CD4-positive, alpha-beta T cell treated with Interleukin-6 for 4 hours (primary cell): ENCODE measurements at places on chromosomes 7 and 10.

- no peak for DNase-seq
These were observed 53.9 kb upstream of the HMX3 start for GRCh38 chr10:123081896-123082295.

- DNase-seq = no peak
These were observed 46.7 kb upstream of the PLCE1 start for GRCh38 chr10:93947055-93947454.

DNA sequence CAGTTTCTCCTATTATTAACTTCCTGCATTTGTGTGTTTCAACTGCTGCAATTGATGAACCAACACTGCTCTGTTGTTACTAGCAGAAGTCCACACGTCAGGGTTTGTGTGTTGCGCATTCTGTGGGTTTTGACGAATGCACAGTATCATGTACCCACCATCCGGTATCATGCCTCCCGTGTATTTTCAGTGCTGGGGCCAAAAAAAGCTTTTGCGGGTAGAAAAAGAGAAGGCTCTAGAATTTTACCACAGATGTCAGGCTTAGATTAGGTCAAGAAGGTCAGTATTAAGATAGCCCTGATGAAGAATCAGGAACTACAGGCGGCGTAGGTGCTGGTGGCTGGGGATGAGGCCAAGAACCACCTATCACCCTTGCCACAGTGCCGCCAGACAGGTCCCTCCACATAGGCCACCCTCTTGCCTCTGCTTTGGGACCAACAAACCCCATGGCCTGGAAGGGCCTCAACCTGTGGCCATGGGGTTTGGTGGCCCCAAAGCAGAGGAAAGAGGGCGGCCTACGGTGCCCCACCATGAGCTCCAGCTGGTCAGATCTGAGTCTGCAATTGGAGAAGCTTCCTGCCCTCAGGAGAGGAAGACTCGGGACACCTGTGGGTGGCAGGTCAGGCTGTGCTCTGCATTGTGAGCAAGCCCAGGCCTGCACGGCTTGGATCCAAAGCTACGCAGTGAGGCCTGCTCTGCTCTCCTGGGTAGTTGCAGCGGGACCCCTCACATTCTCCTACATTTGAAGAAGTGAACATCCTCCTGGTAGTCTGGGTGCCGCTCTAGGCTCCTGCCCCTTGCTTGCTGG is 71.9 kb downstream of the MKI67 start:
- DNase-seq = no peak

- DNase-seq = no peak
These were observed 64.1 kb downstream of the PIK3AP1 start for GRCh38 chr10:96656198-96656577.

DNA sequence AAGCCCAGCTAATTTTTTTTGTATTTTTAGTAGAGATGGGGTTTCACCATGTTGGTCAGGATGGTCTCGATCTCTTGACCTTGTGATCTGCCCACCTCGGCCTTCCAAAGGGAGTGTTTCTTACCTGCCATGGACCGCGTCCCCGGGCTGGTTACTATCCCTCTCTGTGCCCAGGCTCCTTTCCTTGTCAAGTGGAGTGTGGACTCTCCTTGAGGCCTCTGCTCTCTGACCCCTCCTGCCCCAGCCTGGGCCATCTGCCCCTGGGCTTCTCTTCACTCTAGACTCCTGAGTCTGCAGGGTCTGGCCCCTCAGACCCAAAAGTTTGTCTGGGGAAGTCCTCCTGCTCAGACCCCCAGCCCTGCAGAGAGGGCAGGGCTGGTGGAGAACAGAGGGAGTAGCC is 20.7 kb downstream of the NEURL1 start:
- no peak for DNase-seq

- peak; percentile 75 for DNase-seq
These were observed 1.7 kb upstream of the EGR2 start for GRCh38 chr10:62817766-62818425.

- no peak for DNase-seq
These were observed 252.8 kb downstream of the DPP6 start for GRCh38 chr7:154304740-154305700.

DNA sequence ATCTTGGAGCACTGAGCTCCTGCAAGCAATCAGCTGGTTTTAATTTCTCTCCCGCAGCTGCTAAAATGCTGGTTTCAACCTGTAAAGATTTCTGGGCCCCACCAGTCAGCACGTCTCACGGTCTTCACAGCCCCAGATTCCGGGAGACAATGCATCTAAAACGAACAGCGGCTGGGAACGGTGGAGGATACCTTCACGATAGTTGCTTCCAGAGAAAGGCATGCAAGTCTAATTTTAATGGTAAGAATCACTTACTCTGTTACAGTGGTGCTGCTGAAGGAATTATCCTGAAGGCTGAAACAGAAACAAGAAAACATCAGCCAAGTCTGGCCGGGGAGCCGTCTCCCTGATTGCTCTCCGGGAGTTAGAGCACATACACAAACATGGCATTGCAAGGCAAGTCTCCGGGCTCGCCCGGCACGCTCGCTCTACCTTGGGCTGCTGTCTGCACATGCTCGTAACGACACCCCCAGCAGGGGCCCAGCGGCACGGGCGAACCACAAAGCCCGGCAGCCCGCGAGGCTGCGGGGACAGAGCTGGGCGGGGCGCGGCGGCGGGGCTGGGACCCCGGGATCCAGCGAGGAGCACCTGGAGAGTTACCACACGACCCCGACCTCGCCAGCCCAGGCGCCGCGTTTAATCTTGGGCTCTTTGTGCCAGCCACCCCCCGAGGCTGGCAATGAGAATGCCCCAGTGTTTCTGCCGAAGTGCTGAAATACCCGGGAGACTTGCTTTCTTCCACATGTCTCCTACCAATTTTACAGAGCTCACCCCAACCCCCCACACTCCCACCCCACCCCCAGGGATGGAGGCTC is at the start of gene FAM13C:
Gene FAM13C, minus strand, starts transcription at position 406 of the 815 bp plus-strand sequence. Its CDS starts 89 bp downstream, at position 317.
- no peak for DNase-seq

GRCh38 chr7:81399471-81399870 is 370.4 kb downstream of the HGF start:
- no peak for DNase-seq

GRCh38 chr10:60098677-60099601 is 192.6 kb upstream of the CCDC6 start:
- no peak for DNase-seq

DNA sequence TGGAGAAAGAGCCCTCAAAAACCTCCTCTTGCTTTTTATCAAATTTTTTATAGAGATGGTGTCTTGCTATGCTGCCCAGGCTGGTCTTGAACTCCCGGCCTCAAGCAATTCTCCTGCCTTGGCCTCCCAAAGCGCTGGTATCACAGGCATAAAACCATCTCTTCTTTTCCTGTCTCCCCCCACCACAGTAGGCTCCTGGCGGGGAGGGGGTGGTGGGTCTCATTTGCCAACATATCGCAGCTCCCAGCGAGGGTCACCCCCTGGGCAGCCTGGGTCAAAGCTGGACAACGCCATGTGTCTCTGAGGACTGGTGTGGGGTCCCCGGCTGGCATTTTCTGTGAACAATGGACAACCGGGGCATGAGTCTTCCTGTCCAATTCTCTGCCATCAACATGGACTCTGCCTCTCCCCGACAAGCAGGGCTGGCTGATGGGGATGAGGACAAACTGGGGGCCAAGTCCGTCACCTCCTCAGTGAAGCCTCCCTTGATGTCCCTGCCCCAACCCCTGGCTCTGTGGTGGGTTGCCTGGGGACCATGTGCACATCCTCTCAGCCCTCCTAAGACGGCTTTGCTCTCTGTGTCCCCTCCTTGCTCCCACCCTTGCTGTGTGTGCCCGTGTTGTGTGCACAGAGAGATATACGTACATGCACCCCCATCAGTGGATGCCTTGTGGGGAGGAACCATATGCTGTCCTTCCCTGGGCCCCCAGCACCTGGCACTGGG is 86.4 kb upstream of the GNA12 start:
- DNase-seq = no peak

GRCh38 chr7:119733127-119733879 is 539.7 kb upstream of the KCND2 start:
- no peak for DNase-seq

GRCh38 chr10:109819807-109820206 is 103.5 kb downstream of the XPNPEP1 start:
- no peak for DNase-seq

DNA sequence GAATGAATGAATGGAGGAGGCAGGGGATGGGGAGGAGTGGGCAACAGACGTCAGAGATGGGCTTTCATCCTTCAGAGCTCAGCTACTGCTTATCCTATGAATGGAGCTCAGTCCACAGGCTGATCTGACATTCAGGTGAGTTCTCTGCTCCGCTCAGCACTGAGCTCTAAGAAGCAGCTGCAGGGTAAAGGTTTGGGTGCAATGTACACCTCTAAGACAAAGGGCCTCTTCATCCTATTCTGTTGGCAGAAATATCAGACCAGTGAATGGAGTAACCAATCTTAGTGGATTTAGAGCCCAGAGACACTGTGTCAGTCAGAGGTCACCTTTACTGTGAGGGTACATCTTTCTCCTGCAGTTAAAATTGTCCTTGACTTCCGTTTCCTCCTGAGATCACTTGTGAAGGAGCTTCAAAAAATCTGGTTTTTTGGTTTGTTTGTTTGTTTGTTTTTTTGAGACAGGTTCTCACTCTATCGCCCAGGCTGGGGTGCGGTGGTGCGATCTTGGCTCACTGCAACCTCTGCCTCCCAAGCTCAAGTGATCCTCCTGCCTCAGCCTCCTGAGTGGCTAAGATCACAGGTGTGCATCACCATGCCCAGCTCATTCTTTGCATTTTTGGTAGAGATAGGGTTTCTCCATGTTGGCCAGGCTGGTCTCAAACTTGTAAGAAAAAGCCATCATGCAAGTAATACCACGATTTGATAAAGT is 5.1 kb upstream of the CCZ1B start:
- DNase-seq = no peak

- DNase-seq = peak; percentile 65
These were observed 19.1 kb upstream of the KLF6 start for GRCh38 chr10:3803927-3804741.

DNA sequence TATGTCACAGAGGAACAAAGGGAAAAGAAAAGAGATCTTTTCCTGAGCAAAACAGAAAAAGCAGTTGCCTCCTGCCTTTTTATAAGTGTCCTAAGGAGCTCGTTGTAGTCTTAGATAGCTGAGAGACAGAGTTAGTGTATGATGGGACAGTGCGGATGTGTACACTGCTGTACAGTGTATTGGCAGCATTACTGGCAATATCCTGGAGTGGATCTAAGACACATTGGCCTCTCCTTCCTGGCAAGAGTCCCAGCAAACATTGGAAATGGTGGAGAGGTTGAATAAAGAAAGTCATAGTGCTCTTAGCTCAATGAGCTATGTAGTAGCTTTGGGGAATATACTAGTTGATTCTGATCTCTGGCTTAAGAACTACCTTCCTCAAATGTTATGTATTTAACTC is 22.7 kb downstream of the GARS1 start:
- no peak for DNase-seq

DNA sequence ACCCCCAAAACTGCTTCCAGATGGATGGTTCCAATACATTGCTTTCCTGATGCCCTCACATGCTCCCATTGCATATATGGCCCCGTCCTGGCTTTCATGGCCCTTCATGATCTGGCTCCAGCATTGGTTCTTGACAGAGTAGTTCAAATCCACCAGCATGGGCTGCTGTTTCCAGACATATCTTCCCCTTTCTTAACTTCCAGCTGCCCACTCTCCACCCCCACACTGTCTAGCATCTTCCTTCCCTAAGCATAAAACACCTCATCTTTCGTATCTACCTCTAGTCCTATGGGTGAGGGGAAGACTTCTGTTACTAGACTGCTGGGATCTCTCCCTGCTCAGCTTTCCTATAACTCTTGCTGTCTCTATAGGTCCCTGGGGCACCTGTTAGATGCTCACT is 13.2 kb upstream of the GOLGA7B start:
- DNase-seq = no peak

- DNase-seq = no peak
These were observed 6.8 kb upstream of the TFEC start for GRCh38 chr7:116037401-116037800.

GRCh38 chr10:81179324-81179723 is 641.6 kb downstream of the SH2D4B start:
- DNase-seq = no peak

- DNase-seq = peak; percentile 87
These were observed 58.2 kb upstream of the LYZL2 start for GRCh38 chr10:30687698-30688213.

DNA sequence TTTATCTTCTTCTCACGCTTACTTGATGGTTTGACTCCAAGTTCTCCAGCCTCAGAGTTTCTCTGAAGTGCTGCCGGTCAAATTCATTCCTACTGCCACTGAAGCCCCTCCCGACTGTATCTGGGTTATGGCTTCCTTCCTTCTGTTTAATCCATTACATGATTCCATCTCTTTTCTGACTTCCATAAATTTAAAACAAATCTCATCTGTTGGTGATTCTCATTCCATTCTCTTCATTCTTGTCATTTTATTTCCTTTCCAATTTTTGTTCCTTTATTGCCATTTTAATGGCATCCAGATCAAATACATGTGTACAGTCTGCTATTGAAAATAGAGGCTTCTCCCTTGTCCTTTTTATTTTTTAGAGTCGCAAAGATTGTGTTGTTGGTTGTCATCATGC is 25.4 kb upstream of the HIBADH start:
- no peak for DNase-seq

DNA sequence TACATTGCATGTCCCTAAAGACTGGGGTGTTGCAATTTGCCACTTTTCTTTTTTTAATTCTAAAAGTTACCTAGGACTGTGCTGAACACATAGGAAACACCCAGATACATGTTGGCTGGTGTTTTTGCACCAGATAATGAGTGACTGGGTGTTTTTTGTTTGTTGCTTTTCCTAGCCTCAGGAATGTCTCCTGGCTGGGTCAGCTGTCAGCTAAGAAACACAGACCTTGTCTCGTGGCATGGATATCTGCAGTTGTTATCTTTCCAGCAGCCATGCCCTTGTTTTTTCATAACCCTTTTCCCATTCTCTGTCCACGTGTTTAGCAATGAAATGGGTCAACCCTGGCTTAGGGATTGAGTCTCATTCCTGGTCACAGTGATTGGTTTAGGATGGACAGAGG is 433.9 kb upstream of the ZMIZ1 start:
- no peak for DNase-seq

- no peak for DNase-seq
These were observed 77.1 kb downstream of the FRMPD2 start for GRCh38 chr10:48197236-48197899.

GRCh38 chr7:27095050-27095896 is 527 bp downstream of the HOXA1 start:
- DNase-seq = peak; percentile 19

- DNase-seq = no peak
These were observed 67.0 kb downstream of the FGFR2 start for GRCh38 chr10:121531076-121531829.

DNA sequence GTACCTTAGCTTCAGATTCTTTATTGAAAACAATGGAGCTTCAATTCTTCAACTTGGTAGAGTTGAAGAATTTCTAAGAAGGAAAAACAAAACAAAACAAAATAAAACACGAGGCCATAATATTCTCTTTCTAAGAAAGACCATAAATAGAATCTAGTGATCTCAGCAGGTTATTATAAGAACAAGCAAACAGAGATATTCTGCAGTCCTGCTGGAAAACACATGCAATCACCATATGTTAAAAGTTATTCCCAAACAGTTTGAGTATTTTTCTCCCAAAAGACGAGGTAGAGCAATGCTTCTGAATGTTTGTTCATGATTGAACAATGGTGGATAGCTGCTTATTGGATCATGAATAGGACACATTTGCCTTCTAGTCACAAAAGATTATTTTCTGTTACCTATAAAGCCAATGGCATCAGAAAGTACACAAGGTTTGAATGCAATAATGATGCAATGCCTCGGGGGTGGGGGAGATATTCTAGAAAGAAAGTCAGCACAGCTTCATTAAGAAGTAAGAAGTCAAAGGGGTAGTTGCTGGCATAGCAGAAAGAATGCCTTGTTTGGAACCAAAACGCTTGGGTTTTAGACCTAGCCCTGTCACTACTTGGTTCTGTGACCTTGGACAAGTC is 59.3 kb downstream of the CREB3L2 start:
- no peak for DNase-seq

GRCh38 chr7:143042159-143042789 is 9.9 kb upstream of the OR6V1 start:
- DNase-seq = no peak
